ENCODE measurements at places on chromosomes 12 and 14.

GRCh38 chr12:119354172-119354571 lies 19.6 kb downstream of the CCDC60 start:
- no peak for DNase-seq

- DNase-seq: no peak
Observed at GRCh38 chr14:64074961-64075612, 219.1 kb downstream of the ESR2 start.

DNA sequence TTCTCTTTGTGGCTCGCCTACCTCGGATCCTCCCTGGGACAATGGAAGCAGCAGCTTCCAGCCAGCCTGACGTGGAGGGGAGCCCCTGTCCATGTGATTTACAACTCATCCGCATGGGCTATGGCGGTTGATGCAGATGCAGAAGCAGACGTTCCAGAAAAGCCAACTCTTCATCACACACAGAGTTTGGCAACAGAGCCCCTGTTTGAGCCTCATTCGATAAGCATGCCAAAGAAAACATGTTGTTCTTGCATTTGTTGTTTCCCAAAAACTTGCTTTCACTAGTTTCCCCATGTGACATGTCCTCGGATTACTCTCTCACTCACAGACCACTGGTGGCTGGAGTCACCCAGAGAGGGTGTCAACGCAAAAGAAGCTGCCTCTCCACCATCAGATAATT lies 16.4 kb upstream of the TC2N start:
- DNase-seq: no peak

- DNase-seq: no peak
Observed at GRCh38 chr12:58090685-58091084, 149.3 kb downstream of the ATP23 start.

DNA sequence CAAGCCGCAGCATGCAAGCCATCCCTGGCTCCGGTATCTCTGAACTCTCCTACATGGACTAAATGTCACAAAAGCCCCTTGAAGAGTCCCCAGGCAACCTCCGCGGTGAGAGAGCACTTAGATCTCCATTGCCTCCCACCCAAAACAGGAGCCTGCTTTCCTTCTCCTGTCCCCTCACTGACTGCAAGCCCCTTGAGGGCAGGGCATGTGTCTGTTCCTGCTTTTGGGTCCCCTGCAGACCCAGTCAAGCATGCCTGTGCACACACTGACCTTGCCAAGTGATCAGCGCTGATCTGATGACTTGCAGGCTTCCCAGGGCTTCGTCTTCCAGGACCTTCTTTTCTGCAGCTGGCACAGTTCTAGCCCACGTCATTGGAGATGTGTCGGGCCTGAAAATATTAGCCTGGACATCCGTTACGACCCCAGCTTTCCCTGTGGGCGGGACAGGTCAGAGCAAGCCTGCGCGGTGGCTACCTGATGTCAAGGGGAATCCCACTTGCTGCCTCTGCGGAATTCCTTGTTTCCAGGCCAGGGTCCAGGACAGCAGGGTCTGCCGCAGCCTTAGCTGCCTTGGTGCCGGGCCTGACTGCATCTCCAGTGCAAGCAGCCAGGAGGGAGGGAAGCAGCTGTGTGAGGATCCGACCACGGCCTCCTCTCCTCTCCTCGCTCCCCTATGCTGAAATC lies 92.5 kb downstream of the FBXL14 start:
- DNase-seq: no peak

All from non-pigmented ciliary epithelial cell (primary cell).